ENCODE measurements at places on chromosomes 5 and 9. TPM values are rescaled to one million over a fixed set of nuclear protein-coding genes. Genes with fewer than 3 reads are reported as not detected.

DNA sequence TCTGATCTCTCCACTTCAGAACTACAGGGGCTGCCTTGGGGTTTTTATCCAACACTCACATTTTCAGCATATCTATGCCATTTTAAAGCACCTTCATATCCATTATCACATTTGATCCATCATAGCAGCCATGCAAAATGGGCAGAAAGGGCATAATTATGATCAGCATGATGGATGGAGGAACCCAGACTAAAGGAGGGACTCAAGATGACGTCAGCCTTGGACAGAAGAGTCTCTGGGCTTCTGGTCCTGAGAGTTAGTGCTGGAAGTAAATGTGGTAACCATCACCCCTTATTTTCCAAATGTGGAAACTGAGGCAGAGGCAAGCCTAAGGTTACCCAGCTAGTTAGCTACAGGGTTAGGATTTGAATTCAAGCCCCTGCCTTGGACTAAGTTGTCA lies 273.1 kb downstream of the DRD1 start:
- DNase-seq = no peak

- DNase-seq = no peak
Observed at GRCh38 chr5:171263181-171263580, 45.9 kb upstream of the TLX3 start.

The CYLC2 gene
- total RNA-seq = not detected

DNA sequence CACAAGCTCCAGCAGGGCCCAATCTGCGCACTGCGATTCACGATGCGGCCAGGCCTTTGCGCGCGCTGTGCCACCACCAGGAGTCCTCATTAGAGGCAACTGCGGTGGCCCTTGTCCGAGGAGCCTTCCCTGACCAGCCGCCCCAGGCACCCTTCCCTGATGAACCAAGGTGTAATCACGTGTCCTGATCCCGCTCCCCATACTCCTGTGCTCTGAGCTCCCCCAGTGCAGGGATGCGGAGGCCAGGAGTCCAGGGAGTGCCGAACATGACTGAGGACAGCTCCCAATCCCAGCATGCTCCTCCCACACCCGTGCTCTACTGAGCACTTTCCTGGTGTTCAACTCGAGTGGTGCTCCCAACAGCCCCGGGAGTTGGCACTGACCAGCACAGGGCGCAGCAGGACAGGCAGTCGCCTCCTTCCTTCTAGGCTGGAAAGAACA lies 134.8 kb downstream of the ZNF354C start:
- no peak for DNase-seq

DNA sequence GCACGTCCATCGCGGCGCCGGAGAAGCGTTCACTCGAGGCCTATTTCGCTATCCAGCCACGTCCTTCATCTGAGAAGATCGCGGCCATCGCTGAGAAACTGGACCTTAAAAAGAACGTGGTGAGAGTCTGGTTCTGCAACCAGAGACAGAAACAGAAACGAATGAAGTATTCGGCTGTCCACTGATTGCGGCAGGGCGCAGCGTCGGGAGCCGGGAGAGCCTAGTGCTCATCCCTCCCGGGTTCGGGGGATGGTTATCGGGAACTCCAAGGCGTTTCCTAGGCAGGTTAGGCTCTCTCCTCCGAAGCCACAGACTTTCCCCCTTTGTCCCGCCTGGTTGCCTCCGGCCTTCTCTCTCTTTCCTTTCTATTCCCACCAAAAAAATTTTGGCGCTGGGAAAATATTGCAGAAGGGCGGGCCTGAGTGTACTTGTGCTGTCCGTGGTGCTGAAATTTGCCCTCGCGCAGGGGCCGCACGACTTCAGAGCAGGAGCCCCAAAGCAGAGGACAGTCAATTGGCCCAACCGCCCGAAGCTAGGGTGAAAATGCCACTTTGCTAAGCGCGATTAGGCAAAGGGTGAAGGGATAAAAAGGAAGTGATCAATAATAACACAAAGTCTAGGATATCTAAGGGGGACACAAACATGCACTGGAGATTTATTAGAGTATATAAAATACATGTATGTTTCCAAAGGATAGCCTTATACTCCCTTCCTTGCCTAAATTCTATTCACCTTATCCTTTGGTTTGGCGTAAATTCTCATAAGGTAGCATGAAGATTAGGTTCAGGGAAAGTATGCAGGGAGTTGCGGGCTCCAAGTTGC lies 1.8 kb downstream of the POU4F3 start:
- DNase-seq = peak; percentile 60

The CDH18 gene
- not detected for total RNA-seq

GRCh38 chr5:39131210-39132127 lies 57.3 kb upstream of the RICTOR start:
- DNase-seq = no peak

GRCh38 chr5:64451551-64451950 lies 54.3 kb upstream of the RGS7BP start:
- DNase-seq = no peak

DNA sequence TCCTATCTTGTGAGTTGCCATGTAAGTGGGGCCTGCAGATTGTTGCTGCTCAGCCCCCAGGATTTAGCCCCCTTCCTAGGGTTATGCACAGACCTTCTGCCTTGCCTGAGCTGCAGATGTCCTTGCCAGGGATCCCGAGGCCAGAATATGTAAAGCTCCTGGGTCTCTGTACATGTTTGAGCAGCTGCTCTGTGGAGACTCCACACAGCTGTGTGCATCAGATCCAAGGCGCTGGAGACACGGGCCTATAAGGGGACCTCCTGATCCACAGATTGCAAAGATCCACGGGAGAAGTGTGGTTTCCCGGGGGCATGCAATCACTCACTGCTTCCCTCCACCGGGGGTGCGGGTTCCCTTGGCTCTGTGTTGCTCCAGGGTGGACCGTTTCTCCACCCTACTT lies 28.9 kb downstream of the TAF11L14 start:
- no peak for DNase-seq

- DNase-seq = no peak
Observed at GRCh38 chr5:39192450-39193160, 26.8 kb downstream of the FYB1 start.

GRCh38 chr9:130101915-130102314 lies 48.2 kb downstream of the GPR107 start:
- DNase-seq = no peak

DNA sequence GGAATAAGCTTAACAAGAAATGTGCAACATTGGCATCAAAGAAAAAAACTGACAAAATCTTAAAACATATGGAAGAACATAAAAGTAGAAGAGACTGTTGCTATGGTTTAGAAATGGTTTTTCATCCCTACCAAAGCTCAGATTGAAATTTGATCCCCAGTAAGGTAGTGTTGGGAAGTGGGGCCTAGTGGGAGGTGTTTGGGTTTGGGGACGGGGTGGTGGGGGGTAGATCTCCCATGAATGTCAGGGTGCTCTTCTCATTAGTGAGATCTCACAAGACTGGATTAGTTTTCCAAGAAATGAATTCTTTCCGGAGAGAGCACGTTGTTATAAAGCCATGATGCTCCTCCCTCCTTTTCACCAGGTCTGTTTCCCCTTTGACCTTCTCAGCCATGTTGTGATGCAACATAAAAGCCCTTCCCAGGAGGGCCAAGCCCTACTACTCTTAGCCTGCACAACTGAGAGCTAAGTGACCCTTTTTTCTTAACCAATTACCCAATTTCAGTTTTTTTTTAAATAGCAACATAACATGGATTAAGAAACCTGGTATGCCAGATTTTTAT lies 10.6 kb downstream of the TMEM167A start:
- no peak for DNase-seq

DNA sequence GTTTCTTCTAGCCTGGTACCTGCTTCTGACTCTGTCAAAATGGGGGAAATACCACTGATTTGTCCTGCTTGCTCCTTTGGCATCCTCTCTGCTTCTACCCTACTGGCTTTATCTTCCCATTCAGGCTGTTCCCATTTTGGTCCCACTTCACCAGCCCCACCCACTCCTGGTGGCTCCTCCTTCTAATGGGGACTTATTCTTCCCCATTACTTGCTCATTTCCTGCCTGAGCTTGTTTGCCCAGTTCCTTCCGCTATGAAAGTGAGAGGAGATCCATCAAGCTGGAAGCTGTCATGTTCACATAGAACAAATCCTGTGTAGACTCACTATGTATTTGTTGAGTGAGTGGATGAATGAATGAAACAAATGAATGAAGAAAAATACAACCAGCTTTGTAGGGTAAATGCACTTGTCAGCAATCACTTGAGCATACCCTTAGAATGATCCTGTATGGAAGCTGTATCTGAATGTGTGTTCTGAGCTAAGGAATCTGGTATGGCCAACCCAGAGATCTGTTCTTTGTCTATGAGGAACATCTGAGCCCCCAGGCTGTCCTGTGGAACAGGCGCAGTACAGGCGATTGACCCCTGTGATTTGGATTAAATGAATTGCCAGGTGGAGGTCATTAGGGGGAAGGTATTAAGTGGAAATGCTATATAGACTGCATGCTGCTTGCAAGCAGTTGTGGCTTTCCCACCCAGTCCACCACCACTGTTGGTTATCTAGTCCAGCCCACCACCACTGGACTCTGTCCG lies 89.5 kb downstream of the APBA1 start:
- DNase-seq = peak; percentile 25

DNA sequence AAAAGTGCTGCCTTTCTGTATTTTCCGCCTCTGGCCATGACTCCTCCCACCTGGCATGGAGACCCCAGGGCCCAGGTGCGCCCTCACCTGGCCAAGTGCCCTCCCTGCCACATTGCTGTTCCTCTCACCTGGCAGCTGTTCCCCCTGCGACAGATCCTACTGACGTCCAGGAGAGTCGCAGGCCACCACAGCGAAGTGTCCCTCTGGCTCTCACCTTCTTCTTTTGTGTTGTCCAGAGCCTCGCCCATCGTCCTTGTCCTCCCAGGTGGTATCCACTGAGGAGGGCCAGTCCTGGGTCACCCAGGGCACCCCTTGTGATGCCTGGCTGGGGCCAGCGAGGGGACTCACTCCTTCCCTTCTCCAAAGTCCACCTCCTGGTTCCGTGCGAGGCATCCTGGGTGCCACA lies 2.6 kb downstream of the NKD2 start:
- peak; percentile 22 for DNase-seq

- no peak for DNase-seq
Observed at GRCh38 chr5:50476549-50476948, 35.5 kb upstream of the EMB start.

DNA sequence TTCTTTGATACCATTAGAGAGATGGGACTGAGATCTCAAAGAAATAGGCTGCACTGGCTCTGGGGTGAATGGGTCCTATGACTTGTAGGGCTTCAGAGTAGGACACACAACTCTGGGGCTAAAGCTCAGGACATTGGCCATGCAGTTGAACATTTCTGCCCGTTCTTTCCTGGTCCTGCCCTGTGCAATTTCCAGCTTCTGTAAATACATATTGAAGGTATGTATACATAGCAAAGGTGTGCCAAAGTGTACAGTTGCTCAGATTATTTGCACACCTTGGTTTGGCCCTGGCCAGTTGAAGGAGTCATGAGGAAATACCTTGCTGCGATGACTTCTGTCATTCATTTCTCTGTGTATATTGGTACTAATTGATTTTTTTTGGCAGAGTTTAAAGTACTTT lies 52.8 kb upstream of the TAF11L2 start:
- no peak for DNase-seq

GRCh38 chr9:131120620-131121228 lies 4.7 kb upstream of the NUP214 start:
- no peak for DNase-seq

The LCN1 gene
- total RNA-seq = not detected

The OR13C4 gene
- not detected for total RNA-seq

- no peak for DNase-seq
Observed at GRCh38 chr5:51890435-51891116, 507.3 kb downstream of the ISL1 start.

DNA sequence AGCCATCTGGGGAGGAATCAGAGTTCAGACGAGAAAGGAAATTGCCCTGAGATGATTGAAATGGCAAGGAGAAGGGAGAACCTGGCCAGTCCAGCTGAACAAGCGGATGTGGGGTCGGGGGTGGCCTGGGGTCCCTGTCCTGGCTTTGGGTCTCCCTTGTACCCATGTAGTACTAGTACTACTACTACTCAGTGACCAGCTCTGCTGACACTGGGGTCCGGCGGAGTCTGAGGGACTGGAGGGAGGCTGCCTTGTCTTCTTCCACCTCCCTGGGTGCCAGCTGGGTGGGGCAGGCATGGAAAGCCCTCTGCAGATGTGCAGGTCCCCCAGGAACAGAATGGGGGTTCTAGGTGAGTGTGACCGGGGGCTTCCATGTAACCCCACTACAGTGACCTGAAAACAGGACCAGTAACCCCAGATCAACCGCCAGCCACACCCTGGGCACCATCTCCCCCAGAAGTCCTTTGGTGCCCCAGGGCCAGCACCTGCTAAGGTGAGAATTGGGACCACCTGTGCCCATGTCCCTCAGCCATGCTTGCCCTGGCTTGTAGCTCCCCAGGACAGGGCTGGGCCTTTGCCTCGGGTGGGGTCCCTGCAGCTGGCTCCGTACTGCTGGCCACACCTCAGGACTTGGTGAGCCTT lies 89.1 kb upstream of the COL5A1 start:
- peak; percentile 5 for DNase-seq

DNA sequence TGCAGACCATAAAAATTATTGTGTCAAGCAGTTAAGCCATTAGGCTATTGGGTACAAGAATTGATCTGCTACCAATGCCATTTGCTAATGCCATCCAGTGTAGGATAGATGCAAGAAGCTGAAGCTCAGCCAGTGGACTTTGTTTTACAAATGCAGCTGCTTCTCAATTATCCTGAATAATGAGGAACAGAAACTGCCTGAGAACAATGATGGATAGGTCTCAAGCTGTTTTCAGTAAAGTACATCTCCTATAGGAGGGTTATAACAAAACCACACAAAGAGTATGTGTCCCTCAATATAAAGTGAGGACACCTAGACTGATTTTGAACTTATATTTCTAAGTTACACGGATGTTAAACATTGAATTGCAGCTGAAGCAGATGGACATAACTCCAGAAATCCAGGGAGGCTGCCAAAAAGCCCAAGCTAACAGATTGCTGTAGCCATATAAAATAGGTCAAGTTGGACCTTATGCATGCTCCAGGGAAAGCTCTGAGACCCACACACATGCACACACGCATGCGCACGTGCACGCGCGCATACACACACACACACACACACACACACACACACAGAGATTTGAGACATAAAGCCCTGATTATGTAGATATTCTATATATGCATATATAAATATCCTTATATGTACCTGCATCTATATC lies 482.7 kb upstream of the CD180 start:
- no peak for DNase-seq

Measured in left ventricle myocardium inferior (tissue), 1 donor.